HAP-1 (cell line): ENCODE measurements at places on chromosomes 11 and 22.

- DNase-seq = no peak
These were observed 16.5 kb upstream of the DGCR8 start for GRCh38 chr22:20063271-20064139.

GRCh38 chr11:98710986-98711385 is 309.8 kb upstream of the CNTN5 start:
- DNase-seq = no peak

DNA sequence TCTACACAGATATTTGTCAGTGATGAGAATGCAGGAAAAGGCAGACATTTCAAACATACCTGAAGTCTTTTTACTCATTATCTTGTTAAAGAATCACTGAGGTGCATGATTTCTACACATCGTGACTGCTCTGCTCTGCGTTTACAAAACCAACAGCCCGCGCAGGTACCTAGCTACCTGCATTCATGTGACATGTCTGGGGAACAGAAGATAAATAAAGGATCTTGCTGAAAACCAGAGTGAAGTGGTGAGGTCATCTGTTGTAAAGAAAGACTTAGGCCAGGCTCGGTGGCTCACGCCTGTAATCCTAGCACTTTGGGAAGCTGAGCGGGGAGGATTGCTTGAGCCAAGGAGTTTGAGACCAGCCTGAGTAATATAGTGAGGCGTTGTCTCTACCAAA is 15.7 kb downstream of the ASPHD2 start:
- no peak for DNase-seq

- DNase-seq = peak; percentile 55
These were observed 504 bp upstream of the ZNF215 start for GRCh38 chr11:6925636-6926207.

DNA sequence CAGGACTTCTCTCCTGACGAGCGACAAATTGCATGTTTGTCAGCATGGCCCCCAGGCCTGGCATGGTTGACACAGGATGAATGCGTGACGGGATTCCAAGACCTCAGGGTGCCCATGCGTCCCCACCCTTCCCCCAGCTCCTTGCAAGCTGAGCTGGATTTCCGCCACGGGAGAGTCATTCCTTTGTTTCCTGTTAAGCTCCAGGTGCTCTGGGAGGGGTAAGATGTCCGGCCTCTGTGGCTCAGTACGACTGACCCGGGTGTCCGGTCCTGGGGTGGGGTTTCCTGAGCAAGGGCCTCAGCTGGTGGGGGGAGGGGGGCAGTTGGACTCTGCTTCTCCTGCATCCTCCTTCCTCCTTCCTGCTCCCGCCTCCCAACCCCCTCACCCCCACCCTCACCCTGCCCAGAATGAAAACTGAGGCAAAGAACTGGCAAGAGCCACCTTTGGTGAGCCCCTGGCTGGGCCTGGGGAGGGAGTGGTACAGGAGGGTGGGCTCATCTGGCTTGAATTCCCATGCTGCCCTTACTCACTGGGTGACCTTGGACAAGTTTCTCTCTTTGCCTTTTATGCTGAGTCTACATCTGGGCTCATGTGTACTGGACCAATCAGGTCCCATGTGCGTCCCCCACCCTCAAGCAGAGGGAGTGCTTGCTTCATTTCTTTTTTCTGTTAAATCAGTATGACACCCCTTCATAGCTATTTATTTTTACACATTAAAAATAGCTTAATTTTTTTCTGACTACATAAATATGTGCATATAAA is 2.5 kb downstream of the CDC42EP2 start:
- peak; percentile 66 for DNase-seq
